ENCODE measurements at places on chromosomes 12 and 14. TPM values are rescaled to one million over a fixed set of nuclear protein-coding genes. Genes with fewer than 3 reads are reported as not detected.

RHEBL1 gene
- not detected for total RNA-seq

CEP290 gene
- total RNA-seq, result 13.4 TPM

DEGS2 gene
- under 0.01 TPM for total RNA-seq

P2RX7 gene
- total RNA-seq, result not detected

PPFIA2 gene
- not detected for total RNA-seq

HRK gene
- 0.11 TPM for total RNA-seq

PROX2 gene
- total RNA-seq, result not detected

ZCRB1 gene
- 30.2 TPM for total RNA-seq

ACOT6 gene
- total RNA-seq, result not detected

RFX4 gene
- total RNA-seq, result not detected

PRB2 gene
- total RNA-seq, result not detected

MYO1A gene
- not detected for total RNA-seq

PLEKHD1 gene
- 0.39 TPM for total RNA-seq

ESPL1 gene
- 7.7 TPM for total RNA-seq

IFNG gene
- not detected for total RNA-seq

RAD9B gene
- total RNA-seq, result 0.11 TPM

ERG28 gene
- 5.1 TPM for total RNA-seq

KRT78 gene
- not detected for total RNA-seq

RNU7-1 gene
- not detected for total RNA-seq

CEP170B gene
- total RNA-seq, result 34.6 TPM

OAS2 gene
- 0.39 TPM for total RNA-seq

BBS10 gene
- 8.6 TPM for total RNA-seq
